ENCODE measurements at places on chromosomes 6 and 20.

GRCh38 chr6:3190056-3190455 lies 32.7 kb upstream of the TUBB2A start:
- no peak for DNase-seq

- peak; percentile 3 for DNase-seq
Observed at GRCh38 chr6:57173056-57173885, 1.1 kb downstream of the BAG2 start.

DNA sequence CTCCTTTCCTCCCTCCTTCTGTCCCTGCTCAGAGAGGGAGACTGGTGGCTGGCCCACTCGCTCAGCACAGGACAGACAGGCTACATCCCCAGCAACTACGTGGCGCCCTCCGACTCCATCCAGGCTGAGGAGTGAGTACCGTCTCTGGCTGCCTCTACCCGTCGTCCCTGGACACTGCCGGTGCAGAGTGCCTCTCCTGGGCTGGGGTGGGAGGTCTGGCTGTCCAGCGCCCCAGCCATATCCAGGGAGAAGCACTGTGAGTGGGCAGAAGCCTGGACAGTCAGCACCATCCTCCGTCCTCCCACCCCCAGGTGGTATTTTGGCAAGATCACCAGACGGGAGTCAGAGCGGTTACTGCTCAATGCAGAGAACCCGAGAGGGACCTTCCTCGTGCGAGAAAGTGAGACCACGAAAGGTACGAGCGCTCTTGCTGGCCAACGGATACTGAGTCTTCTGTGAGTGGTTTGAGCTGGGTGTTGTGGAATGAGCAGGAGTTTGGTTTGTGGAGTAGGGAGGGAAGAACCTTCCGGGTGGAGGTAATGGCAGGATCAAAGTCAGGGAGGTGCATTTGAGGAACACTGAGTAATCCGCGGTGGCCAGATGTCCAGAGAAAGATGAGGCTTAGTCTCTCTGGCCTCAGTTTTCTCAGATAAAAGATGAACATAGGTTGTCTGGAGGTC lies 48.1 kb downstream of the SRC start:
- no peak for DNase-seq

GRCh38 chr6:7974938-7975763 lies 64.6 kb upstream of the TXNDC5 start:
- DNase-seq = no peak

DNA sequence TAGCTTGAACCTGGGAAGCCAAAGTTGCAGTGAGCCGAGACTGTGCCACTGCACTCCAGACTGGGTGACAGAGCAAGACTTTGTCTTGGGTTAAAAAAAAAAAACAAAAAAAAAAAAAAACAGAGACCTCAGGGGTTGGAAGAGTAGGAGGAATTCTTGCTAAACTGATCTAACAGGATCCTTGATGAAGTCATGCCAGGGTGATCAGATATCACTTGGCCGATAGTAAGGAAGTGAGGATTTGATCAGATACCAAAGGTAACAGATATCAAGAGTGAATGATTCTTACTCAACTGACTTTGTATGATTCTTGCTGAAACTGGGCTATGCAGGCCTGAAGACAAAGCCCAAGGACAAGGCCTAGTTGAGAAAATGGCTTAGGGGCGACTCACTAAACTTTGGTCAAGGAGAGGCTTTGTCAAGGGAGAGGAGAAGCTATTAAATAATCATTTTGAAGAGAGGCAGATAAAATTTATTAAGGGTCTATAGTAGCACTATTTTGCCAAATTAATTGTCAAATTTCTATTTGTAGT lies 624.7 kb downstream of the UTRN start:
- DNase-seq = no peak

- DNase-seq = no peak
Observed at GRCh38 chr6:12001004-12001705, 11.0 kb upstream of the HIVEP1 start.

- no peak for DNase-seq
Observed at GRCh38 chr6:99187429-99187828, 162.0 kb downstream of the FAXC start.
